ENCODE measurements at places on chromosomes 7 and 10. TPM values are rescaled to one million over a fixed set of nuclear protein-coding genes. Genes with fewer than 3 reads are reported as not detected.

Gene LBX1
- total RNA-seq = 4.7 TPM

Gene KAT6B
- total RNA-seq = 21.5 TPM

Gene CTNNA3
- 2.9 TPM for total RNA-seq

Gene ADAM8
- 7.1 TPM for total RNA-seq

DNA sequence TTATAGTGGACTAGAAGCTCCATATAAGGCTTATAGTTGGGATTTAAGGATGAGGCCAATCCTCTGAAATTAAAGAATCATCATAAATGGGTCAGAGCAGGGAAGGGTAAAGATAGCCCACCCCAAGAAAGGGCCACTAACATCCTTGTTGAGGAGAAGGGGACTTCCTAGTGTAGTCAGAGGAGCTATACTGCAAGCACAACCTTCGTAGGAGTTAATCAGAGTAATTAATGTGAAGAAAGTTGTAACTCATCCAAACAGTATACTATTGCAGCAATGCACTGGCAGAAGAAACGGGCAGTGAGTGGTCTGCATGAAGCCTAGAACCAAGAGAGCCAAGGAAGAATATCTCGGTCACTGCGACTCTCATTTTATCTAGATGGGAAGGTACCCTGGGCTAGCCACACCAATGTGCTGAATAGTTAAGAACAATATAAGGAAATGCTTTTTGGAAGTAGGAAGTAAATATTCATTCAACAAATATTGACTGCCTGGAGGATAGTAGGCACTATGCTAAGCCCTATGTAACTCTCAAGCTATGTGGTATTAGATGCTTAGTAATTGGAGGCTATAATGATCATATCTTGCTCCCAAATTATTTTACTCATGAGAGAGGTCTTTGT, 13.3 kb downstream of the OTUD1 start:
- DNase-seq = no peak

GRCh38 chr7:148340438-148341280, 249.9 kb upstream of the C7orf33 start:
- DNase-seq = no peak

DNA sequence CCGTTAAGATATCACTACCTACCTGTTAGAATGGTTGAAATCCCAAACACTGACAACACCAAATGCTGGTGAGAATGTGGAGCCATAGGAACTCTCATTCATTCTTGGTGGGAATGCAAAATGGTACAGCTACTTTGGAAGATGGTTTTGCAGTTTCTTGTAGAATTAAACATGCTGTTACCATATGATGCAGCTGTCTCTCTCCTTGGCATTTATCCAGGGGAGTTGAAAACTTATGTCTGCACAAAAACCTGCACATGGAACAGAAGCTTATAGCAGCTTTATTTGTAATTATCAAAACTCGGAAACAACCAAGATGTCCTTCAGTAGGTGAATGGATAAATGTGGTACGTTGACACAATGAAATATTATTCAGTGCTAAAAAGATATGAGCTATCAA, 199.5 kb downstream of the BICC1 start:
- no peak for DNase-seq

DNA sequence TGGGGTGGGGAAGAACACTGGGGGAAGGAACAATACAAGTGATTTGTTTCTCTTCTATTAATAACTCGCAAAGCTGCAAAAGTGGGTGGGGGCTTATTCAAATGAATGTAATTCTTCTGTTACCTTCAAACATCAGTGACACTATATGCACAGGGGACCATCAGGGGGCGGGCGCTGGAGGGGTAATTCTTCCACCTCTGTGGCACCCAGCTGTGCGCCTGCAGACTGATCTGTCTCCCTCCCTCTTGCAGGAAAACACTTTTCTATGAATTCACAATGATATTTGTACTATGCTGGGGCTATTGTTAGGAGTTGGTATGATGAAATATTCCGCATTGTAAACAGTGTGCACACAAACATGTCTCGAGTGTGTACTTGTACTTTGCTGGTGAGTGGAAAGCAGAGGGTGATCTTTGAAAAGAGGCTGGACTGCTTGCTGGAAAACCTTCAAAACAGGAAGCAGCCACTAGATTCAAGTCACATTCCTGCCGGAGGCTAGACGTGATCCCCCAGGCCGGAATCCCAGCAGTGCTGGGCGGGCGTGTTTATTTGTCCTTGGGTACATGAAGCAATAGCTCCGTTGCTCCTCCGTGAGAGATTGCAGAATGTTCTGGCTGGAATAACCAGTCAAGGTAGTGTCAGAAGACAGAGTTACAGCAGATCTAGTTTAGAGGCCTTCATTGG, 15.8 kb upstream of the BNIP3 start:
- DNase-seq = no peak

DNA sequence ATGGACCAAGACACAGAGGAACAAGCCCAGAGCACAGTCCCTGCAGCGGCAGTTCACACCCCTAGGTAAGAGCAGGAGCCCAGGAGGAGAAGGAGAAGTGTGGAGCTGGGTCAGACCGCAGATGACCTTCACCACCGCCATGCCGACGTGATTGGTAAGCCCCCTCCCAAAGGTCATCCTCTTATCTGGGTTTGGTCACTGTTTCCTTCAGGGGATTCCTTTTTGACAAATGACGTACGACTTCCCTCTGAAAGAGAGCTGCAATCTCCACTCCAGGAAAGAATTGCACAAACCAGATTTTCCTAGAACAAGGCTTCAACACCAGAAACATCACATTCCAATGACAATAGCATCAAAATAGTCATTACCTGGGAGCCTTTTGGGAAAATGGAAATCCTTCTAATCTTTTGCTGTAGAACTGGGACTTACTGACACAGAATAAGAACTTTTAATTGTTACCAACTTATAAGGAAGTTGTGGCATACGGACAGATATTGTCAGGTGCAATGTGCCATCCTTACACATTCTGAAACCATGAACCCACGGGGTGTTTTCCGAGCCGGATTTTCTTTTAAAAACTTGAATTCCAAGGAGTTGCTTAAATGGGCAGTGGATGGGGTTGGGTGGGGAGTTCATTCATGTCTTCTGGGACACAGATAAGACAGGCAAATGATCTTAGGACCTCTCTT, 20.8 kb upstream of the ADAM12 start:
- no peak for DNase-seq

- no peak for DNase-seq
These were observed 314.4 kb upstream of the BMPER start for GRCh38 chr7:33590916-33591315.

GRCh38 chr7:5701085-5701914, 80.2 kb downstream of the RNF216 start:
- no peak for DNase-seq

DNA sequence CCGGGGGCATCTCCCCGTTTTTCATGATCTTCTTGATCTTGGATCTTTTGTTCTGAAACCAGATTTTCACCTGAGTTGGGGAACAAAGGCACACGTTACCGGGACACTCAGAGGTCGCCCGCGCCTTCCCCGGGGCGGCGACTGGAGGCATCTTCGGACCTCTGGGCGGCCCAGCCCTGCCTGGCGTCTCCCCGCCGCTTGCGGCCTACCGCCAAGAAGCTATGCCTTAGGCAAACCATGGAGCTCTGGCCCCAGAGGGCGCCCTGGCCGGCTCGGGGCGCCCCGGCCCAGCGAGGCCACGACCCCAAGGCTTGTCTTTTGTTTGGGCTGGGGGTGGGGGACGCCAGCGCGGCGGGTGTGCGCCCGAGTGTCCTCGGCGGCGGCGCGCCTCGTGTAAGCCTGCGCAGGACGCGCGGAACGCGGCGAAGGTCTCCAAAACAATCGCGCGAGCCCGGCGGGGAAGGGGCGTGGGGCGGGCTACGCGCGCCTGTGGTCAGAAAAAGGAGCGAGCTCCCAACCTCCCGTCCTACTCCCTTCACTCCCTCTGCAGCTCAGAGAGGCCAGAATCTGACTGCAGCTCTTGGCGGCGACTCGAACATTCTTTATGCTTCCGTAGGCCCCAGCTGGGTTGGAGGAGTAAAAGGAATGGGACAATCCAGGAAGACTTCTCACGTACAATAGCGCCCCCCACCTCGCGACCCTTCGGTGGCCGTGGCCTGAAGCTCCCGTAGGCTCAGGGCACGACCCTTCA, 3.5 kb downstream of the DLX5 start:
- no peak for DNase-seq

- peak; percentile 25 for DNase-seq
These were observed 2.4 kb downstream of the TRA2A start for GRCh38 chr7:23529262-23529859.

DNA sequence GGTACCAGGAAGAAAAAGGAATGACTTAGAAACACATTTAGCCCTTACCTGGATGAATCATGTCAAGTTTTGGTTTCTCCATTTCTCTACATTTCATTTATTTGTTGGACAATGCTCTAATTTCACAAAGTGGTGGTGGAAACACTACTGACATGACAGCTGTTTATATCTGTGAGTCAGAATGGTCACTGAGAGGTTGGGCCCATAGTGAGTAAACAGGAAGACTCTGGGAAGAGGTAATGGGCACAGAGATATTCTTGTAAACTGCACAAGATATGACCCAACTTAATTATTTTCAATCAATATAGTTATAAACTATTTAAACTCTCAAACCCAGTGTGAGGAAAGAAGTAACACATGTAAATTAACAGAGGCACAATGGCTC, 176.3 kb upstream of the MEOX2 start:
- DNase-seq = no peak

DNA sequence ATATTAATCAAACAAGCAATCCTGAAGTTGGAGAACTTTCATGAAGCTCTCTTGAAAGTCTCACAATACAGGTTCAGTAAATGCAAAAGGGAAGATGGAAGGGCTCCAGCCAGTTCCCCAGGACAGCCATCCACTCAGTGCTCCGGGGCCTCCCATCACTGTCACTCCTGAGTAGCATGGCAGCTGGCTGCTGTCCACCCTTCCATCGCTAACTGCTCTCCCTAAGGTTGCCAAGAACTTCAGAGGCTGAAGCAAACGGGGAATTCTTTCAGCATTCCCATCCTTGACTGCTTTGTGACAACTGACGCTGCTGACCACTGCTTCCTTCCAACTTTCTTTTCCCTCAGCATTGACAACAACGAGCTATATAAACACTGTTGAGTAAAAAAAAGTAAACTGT, 69.1 kb downstream of the VPS41 start:
- DNase-seq = no peak

GRCh38 chr7:48708635-48709034, 215.7 kb upstream of the CDC14C start:
- DNase-seq = no peak

GRCh38 chr10:51288511-51288910, 214.2 kb downstream of the PRKG1 start:
- no peak for DNase-seq

DNA sequence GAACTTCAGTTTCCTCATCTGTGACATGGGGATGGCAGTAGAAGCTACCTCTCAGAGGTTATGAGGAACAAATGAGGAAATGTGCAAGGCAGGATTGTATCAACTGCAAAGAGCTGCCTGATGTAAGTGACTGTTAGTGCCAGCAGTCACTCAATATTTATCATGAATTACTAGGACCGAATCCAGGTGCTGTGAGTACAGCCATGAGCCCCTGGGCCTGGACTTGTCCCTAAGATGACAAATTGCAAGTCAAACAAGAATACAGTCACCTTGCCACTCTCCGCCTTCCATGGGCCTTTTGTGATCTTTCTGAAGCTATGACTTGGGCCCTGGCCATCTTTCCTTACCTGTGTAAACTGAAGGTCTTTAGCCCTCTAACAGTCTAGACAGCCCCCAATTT, 27.7 kb upstream of the TLX1 start:
- DNase-seq = no peak
